ENCODE measurements at places on chromosomes 7 and 10.

DNA sequence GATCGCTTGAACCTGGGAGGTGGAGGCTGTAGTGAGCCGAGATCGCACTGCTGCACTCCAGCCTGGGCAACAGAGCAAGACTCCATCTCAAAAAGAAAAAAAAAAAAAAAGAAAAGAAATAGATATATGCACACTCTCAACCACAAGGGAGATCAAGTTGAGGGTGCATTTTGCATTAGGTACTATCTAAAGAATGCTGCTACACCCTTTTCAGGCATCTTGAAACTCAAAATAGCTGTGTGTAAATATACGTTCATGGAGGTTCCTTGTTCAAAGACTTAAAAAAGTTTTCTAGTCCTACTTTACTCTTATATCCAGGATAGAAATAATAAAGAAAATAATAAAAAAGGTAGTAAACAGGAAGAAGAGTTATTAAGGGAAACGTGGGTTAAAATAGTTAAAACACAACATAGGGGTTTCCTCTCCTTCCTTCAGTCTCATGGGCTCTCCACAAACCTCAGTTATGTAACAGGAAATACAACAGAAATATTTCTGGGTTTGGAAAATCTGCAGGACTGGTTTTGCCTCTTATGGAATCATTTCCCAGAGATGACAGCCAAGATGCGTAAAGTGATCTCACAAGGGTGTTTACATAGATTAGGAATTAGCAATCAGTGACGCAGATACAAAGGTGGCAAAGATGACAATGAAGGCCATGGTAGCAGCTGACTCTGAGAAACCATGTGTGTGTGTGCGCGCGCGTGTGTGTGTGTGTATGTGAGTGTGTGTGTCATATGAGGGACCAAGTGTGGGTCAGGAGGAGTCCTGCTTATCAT, 15.1 kb downstream of the STEAP4 start:
- DNase-seq: no peak

DNA sequence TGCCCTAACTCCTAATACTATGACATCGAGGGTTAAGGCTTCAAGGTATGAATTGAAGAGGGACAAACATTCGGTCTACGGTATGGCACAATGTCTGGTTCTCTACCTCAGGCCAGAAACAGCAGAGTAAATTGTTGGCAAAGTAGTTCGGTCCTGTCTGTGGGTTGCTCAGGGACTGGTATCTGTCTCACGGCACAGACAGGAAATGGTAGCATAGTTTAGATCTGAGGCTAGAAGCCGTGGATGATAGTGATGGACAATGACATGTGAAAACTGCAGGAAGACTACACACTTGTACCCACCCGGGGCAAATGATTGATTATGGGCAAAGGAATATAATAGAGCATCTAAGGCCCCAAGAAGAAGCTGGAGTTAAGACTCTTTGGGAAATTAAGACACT, 106.2 kb downstream of the TWIST1 start:
- no peak for DNase-seq

GRCh38 chr10:50219200-50219599, 32.1 kb downstream of the ASAH2 start:
- DNase-seq: no peak

DNA sequence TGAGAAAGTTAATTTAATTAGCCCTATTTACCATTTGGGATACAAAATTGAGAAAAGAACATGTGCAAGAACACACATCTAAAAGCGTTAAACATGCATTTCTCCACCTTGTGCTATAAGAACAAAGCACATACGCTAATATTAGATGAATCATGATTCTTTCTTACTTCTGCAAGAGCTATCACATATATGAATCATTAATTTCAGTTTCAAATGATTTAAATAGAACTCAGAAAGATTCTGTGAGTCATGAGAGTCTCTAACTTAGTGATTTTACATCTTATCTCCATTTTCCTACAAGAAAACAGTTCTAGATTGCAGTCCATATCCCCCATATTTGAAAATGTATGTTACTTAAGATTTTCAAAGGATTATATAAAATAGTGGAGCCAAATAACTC, 173.9 kb downstream of the RNLS start:
- DNase-seq: no peak

DNA sequence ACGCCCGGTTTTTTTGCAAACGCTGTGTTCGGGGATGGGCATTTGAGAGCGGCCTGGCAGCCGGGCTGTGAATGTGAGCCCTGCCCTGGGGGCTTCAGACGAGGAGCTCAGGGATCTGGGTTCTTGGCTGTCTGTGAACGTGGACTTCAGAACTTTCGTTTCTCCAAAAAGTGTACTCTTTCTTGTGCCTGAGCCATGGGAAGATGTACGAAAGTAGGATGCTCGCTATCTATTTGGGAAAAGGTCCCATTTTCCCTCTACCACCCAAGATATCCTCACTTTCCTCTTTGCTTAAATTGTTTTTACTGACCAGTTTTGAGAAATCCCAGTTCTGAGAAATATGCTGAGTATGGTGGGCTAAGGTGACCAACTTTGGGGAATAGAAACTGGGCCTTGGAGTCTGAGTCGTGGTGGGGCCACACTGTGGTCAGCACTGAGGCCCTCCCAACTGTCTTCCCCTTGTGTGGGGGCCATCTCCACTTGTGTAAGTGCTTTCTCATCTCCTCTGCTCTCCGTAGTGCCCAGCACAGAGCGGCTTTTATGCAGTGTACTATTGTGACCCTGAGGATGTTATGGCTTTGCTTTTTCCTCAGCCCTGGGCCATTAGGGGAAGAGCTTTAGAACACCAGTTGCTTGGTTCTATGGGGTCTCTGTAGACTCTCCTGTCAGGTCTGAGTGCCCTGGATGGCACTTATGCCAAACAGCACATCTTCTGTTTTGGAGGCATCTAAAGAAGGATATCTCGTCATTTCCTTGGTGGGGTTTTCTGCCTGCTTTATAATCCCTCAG, 918 bp downstream of the DBNL start:
- DNase-seq: no peak

DNA sequence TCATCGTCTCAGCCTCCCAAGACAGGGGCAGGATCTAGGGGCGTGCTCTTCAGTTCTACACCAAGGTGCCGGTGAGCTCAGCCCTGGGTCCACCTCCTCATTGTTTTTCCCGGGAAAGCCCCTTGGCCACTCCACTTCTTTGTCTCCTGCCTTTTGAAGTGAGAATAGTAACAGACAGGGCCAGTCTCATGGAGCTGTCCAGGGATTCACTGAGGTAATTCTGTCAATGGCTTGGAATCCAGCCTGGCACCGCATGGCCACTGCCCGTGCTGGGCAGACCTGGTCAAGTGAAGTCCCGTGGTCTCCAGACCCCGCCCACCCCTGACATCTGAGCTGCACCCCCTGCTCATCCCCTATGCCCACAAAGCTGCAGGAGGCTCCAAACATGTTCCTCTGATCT, 138.9 kb downstream of the TNS3 start:
- no peak for DNase-seq

DNA sequence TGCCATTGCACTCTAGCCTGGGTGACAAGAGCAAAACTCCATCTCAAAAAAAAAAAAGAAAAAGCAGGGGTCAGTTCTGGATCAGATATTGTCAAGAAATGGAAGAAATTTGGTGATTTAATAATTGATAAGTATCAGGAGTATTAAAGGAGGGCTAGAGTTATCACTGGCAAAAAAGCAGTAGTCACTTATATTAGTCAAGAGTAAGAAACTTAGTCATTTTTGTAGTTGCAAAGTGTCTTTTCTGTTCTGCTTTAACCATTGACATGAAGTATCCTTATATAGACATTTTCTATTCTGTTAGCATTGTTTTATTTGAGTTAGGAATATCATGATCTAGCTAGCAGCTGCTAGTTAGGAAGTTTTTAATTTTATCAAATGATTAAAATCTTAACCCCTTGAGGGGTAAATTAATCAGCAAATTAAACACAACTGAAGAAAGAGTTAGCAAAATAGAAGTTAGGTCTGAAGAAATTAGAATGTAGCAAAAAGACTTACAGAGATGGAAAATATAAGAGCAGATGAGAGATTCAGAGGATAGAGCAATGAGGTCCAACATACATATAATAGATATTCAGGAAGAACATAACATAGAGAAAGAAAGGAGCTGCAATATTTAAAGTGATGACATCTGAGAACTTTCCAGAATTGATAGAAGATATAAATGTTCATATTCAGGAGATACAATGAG, 7.3 kb upstream of the CCDC6 start:
- no peak for DNase-seq

DNA sequence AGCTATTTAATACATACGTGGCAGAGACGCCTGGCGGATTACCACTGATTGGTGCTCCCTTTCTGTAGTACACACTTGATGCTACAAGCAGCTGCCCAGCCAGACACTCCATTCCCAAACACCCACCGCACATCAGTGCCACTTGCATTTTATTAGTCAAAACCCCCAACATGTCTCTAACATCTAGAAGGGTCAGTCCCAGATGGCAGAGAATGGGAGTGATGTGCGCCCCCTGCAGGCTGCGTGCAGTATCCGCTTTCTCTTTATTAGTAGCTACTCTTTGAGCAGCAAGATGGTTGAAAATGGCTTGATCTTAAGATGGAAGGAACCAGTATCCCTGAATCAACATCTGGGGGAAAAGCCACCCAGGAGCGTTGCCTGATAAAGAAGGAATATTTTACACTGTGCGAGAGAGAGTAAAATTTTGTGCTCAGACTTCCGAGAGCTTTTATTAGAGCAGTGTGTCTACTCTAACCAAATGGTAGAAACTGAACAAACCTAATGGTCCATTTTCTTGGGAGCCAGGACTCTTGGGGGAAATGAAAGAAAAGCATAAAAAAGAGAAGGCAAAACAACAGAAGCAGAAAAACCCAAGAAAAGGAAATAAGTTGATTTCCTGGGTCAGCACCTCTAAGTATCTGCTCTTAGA, 78.3 kb downstream of the ST8SIA6 start:
- DNase-seq: no peak

GRCh38 chr10:7272008-7272407, 138.8 kb downstream of the SFMBT2 start:
- DNase-seq: no peak

- no peak for DNase-seq
These were observed 93.0 kb upstream of the CYP26C1 start for GRCh38 chr10:92967641-92968040.

DNA sequence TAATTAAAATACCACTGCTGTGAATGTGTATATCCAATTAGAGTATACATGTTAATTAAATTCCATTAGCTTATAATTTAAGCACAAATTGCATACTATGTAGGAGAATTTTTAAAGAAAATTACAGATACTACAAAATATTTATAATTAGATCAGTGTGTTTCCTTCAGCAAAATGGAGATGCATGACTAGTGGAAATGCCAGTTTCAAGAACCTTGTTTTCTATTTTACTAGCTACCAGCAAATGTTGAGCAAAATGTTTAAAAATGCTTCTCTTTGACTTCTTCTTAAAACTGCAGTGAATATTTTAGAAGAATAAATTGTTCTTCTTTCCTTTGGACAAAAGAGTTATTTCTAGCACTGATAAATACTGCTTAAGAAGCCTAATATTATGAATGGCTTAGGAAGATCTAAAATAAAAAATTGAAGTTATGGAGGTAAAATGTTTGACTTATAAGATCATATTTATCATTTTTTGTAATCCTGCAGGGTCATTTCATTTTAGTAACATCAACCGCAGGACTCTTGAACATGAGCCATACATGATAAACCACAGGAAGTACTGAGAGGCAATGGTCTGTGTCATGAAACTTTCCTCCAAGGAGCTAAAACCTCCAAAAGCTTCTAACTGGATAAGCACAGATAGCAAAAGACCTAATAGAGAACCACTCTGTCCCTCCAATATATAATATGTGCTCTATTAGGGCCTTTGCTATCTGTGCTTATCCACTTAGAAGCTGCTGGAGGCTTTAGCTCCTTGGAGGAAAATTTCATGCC, 1066.0 kb upstream of the CELF2 start:
- DNase-seq: no peak

DNA sequence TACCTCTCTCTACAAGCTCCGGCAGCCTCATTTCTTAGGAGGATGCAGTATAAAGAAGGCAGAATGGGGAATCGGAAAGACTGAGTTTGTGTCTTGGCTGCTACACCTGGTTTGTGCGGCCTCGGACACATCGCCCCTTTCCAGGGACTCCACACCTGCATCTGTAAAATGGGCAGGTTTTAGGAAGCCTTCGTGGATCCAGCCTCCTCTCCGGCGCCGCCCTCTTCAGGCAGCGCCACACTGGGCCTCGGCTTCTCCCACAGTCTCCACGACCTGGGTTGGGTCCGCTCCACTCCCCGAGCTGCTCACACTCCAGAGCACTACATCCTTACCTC, 341 bp downstream of the GOT1 start:
- no peak for DNase-seq

- DNase-seq: no peak
These were observed 184.5 kb downstream of the ZNF438 start for GRCh38 chr10:30847199-30847598.

- DNase-seq: no peak
These were observed 337.0 kb downstream of the CRPPA start for GRCh38 chr7:16084370-16084769.

DNA sequence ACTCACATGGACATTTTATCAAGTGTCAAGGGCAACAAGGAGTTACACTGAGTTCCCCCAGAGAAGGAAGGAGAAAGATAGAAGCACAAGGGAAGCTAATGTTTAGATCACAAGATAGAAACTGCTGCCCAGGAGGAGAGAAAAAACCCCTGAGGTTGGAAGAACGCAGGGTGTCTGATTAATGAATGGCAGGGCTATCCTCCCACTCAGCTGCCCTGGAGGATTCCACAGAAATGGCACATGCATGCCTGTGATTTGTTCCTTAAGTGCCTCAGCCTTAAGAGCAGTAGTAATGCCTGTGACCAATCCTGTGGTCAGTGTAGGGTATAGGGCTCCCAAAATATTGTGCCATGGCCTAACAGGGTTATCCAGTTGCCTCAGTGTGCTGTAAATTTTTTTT, 20.2 kb downstream of the DNAJB9 start:
- peak; percentile 85 for DNase-seq

DNA sequence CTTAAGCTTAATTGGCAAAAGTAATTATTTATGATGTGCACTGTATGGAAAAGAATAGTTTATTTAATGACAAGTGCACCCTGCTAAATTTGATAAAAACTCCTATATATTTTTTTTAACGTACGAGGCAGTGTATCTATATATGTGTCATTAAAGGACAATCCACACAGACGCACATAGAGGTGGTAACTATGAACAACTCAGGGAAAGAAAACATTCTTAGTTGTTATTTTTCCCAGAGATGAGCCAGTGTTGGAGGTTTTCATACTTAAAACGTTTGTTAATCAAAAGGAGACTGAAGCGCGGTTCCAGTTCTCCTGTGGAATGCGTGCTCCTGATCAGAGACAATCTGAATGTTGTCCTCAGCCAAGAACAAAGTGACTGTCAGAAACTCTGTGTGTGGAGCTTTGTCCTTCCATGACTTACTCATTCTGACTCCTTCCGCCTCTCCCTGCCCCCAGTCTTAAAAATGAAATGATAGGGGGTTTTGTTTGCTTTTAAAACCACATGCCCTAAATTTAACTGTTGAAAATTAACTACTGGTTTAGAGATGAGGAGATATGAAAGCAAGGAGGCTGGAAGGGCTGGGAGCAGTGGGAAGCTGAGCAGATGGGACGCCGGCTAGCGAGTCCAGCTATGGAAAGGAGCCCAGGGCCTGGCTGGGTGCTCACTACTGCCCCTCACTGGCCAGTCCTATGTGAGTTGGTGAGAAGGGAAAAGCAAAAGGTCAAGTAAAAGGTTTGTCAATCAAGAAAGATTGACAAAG, 99.6 kb downstream of the SVIL start:
- peak; percentile 99 for DNase-seq
